HT-29 (cell line): ENCODE measurements at places on chromosomes 5 and 9.

GRCh38 chr9:77457916-77458592 is 190.1 kb downstream of the GNA14 start:
- DNase-seq = peak; percentile 94

DNA sequence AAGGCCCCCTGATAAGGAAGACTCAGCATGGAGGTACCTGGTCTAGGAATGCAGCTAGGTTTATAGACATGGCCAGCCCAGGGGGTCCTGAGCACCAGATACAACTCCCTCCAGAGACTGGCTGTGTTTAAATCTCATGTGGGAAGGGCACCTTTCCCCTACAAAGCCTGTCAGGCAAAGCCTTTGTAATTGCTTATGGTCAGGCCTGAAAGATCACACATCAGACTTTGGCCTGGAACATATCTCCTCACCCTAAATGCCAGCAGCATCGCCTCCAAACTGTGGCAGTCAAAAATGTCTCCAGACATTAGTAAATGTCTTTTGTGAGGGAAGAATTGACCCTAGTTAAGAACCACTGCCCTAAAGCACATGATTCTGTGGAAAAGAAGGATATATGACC is 51.6 kb upstream of the MACIR start:
- DNase-seq = no peak

DNA sequence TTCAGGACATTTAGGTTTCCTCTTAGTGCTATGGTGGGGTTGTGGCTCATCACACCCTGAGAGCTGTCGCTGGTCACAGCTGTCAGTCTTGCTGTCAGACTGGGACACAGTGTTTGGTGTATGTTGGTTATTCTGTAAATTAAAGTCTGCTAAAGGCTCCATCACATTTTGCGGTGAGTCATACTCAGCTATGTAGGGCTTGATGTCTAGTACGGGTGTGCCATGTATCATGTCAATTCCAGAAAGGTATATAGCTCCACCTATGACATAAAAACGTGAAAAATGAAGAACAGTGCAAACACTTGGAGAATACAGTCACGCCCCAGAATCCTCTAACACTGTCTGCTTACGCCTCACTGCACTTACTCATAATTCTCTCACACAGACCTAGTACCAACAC is 11.9 kb downstream of the TRMO start:
- DNase-seq = no peak

GRCh38 chr9:129875181-129875611 is 39.9 kb downstream of the USP20 start:
- DNase-seq = no peak

DNA sequence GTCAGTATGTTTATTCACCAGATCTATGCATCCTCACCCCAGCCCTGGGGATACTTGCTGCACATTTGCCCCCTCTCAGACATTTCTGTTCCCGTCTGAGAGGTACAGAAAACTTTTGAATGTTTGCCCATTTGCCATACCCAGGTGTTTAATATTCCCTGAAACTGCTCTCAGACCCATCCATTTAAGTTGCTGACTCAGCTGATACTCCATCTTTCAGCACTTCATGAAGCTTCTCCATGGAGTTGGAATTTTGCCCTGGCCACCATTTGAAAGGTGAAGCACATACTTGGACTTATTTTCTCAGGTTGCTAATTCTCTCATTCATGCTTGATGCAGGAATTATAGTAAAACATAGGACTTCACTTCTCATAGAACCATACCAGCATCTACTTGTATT is 203.9 kb upstream of the OR13F1 start:
- DNase-seq = no peak

DNA sequence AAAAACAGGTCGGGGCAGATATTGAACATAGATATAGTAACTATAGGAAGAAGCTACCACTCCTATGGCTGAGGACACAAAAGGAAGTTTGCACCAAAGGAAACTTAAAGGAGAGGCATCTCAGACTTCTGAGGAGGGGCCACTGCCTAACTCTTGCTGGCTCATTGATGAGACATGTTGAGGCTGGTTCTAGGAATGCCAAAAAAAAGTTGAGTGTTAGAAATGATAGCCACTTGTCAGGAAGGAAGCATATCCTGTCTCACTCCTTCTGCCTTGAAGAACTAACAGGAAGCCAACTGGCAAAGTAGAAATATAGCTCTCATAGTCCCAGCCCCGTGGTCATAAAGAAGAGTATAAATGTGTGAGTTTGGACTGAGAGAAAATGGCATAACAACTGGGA is 23.3 kb upstream of the STOM start:
- DNase-seq = no peak
